ENCODE measurements at places on chromosomes 4 and X.

DNA sequence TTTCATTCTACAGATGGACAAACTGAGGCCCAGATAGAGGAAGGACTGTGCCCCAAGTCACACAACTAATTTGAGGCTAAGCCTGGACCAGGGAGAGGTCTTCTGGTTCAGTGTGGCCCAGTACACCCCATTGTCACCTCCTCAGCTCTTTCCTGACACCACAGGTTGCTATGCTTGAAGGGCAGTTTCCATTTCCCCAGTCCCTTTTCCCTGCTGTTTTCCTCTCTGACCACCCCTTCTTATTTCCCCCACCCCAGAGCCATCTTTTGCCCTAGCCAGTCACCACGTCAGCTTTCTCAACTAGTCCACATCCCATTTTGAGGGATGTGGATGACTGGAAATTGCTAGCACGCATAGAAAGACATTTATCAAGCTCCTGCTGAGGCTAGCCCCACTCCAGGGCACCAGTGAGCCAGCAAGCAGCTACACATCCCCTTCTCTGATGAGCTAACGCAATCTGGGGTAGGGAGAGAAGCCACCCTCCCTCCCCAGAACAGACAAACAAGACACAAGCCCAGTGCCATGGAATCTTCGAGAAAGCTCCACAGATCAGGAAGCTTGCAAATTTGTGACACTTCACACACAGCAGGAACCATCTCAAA is 1.3 kb downstream of the GABRE start:
- DNase-seq = no peak

GRCh38 chr4:53557669-53558064 is 33.6 kb downstream of the LNX1 start:
- no peak for DNase-seq

GRCh38 chr4:139559687-139560086 is 3.7 kb upstream of the SETD7 start:
- DNase-seq = no peak

DNA sequence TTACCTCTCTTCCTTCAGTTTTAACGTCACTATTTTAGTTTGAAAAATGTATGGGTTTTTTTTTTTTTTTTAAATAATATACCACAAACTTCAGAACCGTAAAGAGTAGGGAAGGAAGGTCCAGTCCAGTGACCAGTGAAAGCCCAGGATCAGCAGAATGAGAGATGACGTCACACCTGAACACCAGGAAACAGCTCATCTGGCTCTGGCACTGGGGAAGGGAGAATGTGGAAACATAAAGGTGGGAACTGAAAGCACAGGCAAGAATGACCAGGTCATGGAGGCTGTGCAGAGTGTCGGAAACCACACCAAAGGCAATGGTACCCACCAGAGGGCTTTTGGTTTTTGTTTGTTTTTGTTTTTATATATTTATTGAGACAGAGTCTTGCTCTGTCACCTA is 141.2 kb downstream of the DHX15 start:
- DNase-seq = no peak

- DNase-seq = peak; percentile 82
Observed at GRCh38 chrX:40169193-40170101, 71.7 kb upstream of the BCOR start.

DNA sequence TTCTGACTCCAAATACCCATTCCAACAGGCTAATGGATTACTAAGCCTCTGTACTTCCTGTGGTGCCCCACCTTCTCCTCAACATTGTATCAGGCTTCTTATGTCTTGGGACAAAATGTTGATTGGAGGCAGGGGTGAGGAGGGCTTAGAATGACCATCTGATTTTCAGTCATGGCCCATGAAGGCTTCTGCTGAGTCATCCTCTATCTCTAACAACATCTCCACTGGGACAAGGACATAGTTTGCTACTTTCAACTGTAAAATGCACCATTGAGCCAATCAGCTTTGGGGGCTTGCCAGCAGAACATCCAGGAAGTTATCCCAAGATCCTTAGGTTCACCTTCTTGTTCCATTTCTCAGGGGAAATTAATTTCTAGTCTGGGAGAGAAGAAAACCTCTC is 29.5 kb downstream of the MAGEB17 start:
- no peak for DNase-seq

All from CD4-positive, alpha-beta T cell treated with Interleukin-6 at 100 ng/mL for 8 hours (primary cell).